ENCODE measurements at places on chromosomes 13 and 19. TPM values are rescaled to one million over a fixed set of nuclear protein-coding genes. Genes with fewer than 3 reads are reported as not detected.

Gene TJP3
- total RNA-seq, result 0.19 TPM

Gene CACNG6
- total RNA-seq, result 10.1 TPM

Gene LILRB1
- not detected for total RNA-seq

Gene CHERP
- 29.7 TPM for total RNA-seq

Gene CNFN
- 39.7 TPM for total RNA-seq

Gene CAPN12
- total RNA-seq, result 7.1 TPM

Gene PTPRH
- 6.6 TPM for total RNA-seq

Gene PSG6
- total RNA-seq, result not detected

Gene SELENOV
- total RNA-seq, result not detected

Gene PROZ
- not detected for total RNA-seq

Gene TRPM4
- total RNA-seq, result 7.2 TPM

Gene C19orf44
- total RNA-seq, result 3.4 TPM

Gene ZFP36
- total RNA-seq, result 54.4 TPM

Gene FRY
- total RNA-seq, result 0.03 TPM

Gene MEIOSIN
- not detected for total RNA-seq

All from A549 treated with CpdA at 1 μM for 4 hours (cell line).